ENCODE measurements at places on chromosomes 2 and 18. TPM values are rescaled to one million over a fixed set of nuclear protein-coding genes. Genes with fewer than 3 reads are reported as not detected.
A peak's percentile ranks its signal among the peaks of the same experiment; 100 is the strongest.

DNA sequence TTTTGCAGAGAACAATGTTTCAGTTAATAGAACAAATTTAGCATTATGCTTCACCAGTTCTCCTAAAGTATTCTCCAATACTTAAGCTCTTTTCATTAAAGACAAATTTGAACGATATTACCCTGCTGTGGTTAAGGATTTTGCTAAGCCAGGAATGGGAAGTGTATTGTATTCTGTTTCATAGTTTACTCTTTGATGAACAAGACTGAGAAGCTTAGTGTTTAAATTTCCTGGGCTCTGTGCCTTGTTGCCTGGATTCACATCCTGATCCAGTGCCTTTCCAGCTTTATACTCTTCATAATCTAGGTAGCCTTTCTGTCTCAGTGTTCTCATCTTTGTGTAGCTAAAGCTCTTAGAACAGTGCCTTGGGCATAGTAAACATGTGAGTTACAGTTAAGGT is 58.6 kb upstream of the GLS start:
- no peak for DNase-seq

DNA sequence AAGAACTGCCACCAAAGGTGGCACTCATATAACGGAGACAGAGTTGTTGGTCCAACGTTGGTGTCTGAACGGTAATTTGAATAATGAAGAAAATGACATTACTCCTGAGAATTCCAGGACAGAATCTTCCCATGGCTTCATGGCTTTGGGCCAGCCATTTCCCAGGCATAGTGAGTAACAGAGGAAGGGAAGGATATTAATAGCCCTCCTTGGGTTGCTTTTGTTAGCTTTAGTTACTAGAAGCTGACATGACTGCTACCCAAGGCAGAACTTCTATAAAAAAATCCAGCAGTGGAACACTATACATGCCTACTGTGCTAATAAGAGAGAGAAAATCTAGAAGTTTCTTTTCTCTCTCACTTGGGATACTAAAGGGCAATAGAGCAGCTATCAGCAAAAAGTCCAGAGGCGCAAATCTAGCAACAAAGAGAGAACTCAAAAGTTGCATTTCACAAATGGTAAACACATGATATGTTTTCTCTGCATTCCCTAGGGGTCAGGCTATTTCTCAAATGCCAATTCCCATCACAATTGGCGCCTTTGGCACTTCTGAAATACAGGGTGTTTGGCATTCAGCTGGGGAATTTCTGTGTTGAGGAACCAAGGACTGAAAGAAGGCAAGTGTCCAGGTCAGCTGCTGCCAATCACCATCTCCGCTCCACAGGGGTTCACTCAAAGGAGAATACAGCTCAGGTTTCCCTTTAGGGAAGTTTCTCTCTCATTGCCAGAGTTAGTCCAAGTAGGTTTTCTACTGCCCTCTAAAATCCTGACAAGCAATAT is 160.8 kb upstream of the KYNU start:
- DNase-seq, result no peak

KCNJ3 gene
- total RNA-seq, result not detected

DNA sequence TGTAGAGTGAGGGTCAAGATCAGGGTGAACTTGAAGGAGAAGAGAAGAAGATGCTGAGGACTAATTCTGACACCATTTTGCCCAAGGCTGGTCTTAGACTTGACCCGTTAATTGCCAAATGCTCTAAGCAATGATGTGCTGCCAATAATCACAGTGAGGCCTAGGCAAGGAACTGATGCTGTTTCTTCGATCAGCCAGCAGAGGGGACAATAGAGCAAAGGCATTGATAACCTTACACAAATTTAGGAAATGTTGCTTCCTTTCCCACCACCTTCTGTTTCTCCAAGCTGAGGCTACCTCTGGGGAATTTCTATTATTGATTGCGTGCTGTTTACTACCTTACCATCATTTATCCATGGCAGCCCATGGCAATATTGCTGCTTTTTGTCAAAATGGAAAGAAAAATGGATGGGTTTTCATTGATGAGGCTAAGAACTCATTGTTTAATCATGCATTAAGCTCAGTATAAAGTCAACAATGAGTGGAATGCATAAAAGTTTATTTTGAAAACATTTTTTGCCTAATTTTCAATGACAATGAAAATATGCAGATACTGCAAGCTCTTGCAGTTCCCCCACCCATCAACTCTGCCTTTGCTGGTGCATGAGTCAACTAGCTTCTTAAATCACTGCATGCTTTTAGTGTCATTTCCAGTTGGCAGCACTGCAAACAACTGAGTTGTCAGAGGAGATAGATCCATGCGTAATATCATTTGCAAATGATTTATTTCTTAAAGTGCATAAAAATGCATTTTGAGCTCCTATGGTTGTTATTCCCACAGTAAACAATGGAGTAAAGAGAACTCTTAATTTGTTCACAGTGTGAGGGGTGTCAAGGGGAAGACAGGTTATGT is 116.4 kb upstream of the NYAP2 start:
- peak; percentile 51 for DNase-seq

SFTPB gene
- total RNA-seq, result not detected

GRCh38 chr2:71685941-71686611 is 232.7 kb downstream of the DYSF start:
- DNase-seq, result no peak

DNA sequence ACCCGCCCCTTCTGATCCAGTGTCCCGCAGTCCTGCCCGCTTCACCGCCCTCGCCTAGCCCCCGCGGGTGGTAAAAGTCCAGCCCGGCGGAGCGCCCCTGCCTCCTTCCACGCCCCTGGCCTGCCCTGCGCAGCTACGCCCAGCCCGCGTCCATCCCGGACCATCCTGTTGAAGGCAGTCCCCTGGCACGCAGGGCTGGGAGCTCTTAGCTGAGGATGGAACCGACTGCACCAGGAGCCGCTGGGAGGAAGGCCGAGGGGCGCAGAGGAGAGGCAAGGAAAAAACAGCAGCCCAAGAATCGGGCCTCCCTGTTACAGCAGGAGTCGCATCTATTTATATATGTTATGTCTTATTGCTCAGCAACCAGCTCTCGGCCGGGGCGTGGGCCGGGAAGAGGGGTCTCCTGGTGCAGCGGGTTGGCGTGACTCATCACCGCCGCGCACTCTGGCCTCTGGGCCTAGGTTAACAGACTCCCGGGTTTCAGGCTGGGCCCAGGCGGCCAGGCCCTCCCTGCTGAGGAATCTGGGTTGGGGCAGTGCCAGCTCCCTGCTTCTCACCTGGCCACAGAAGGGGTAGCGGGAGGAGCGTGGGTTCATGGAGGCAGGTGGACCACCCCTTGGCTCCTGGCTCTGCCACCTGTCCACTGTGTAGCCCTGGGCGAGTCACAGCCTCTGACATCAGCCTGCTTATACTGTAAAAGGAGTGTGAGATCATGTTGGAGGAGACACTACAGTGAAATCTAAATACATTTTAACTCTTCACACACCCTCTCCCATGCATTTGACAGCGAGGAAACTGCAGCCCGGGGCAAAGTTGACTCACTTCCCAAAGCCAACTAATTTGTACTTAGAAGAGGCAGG is 13.4 kb upstream of the MAP3K2 start:
- peak; percentile 80 for DNase-seq

UBXN4 gene
- total RNA-seq, result 79.3 TPM

ERFE gene
- not detected for total RNA-seq

DNA sequence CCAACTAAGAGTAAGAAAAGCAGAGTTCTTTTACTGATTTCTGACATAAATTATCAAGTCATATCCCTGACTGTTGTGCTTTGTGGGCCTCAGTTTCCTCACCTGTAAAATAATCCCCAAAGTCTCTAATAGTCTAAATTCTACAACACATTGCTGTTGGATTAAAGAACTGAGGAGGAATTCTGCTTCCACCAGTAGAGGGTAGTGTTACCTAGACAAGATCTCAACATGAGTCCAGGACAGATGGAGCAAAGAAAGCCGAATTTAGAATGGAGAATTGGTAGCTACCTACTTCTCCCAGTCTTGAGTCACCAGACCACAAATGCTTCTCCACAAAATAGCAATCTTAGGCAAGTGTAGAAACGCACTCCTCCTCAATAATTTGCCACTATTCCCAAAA is 462.5 kb upstream of the FSHR start:
- no peak for DNase-seq

GRCh38 chr2:189580241-189580651 is 340 bp downstream of the SLC40A1 start:
- peak; percentile 66 for DNase-seq

HSPD1 gene
- 87.1 TPM for total RNA-seq
